Spleen (tissue), 13 donors: ENCODE measurements at places on chromosomes 7 and 10. TPM values are rescaled to one million over a fixed set of nuclear protein-coding genes. Genes with fewer than 3 reads are reported as not detected.

DNA sequence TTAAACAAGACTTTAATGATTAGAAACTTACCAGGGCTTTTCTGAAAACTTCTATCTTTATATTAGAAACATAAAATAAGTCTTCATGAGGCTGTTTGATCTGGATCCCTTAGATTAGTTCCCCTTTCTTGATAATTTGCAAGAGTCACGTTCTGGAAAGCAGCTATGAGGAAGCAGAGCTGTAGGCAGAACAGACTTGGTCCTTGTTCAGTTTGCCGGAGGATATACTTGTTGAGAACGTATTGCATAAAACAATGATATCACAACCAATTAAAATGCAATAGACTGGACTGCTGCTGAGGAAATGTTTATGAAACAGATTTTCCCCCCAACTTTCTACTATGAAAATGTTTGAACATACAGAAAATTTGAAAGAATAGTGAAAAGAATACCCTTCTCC is 2.8 kb downstream of the SAMD9L start:
- no peak for DNase-seq

Gene CRTAC1
- total RNA-seq = 0.74 TPM

DNA sequence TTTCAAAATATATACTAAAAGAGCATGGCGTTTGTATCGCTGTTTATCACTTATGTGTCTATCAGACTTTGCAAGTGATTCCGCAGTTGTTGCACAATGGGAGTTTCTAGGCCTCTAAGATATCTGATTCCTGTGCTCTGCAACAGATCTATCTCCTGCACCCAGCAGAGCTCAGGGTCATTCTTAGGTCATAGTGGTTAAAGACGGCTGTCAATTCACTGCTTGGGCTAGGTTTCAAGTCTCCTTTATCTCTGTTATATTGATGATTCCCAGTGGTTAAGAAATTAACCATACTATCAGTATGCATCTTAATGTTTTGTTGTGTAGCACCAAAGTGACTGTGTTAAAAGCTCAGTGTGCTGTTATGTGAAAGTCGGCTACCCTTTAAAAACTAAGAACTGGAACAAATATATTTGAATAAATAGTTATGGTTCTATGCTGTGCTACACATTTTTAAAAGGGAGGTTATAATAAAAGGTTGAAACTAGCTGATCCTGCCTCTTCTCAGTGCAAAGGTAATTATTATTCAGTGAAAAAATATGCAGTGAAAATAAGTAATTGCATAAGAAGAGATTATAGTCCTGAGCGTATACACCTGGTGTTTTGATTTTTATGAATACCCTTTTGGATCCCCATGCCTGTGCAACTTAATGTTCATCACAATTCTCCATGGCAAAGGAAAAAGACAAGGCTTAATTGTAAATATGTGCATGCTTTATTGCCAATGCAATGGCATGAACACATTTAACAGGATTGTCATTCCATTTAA is 24.0 kb downstream of the HOXA1 start:
- no peak for DNase-seq

Gene ZNF365
- 1.1 TPM for total RNA-seq

GRCh38 chr10:131961047-131961776 is 20.5 kb downstream of the BNIP3 start:
- DNase-seq = peak; percentile 66

Gene GRM3
- total RNA-seq = 0.37 TPM

DNA sequence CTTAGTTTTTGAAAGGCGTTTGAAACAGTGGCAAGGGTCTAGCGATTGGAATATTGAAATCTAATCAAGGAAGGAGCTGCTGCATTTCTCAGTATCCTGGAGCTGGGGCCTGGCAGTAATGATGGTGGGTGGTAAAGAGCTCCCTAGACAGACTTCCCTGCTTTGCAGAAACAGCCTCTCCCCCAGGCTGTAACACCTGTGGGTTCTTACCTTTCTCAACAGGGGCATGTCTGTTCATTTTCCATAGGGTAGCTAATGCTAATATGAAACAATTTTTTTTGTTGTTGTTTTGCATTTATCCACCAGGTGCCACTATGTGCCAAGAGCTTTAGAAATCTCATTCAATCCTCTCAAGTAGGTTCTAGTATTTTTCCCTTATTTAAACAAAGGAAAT is 345.5 kb downstream of the REEP3 start:
- no peak for DNase-seq

- no peak for DNase-seq
These were observed 355.9 kb downstream of the KCNMA1 start for GRCh38 chr10:77281719-77282118.
